ENCODE measurements at places on chromosomes 2 and 18.

GRCh38 chr2:458425-458815 is 170.5 kb upstream of the ALKAL2 start:
- DNase-seq = no peak

DNA sequence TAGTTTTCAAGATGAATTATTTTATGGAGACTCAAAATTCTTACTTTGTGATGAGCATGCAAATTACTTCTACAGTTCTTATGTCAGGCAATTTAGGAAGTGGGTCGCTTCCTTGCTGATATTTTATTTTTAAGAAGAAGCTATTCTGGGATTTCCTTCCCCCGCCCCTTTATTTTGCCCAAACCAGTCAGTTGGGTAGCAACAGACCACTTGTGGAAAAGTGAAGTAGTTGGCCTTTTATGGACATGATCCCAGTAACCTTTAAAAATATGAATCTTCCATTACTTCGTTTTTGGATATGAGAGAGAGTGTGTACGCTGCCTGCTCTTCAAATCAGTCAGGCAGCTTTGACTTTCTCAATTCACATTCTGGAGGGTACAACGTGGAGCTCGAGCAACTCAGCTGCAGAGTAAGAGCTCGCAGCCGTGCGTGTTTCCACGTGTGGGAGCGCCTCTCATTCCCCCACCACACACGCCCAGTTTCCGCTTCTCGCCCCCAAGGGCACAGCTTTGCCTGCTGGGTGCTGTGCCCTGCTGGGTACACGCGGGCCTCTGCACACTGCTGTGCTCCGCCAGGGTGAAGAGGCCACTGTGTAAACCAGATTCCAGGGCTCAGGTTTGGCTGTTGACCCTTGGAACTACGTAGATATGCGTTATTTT is 92.6 kb downstream of the ITGB1BP1 start:
- no peak for DNase-seq

DNA sequence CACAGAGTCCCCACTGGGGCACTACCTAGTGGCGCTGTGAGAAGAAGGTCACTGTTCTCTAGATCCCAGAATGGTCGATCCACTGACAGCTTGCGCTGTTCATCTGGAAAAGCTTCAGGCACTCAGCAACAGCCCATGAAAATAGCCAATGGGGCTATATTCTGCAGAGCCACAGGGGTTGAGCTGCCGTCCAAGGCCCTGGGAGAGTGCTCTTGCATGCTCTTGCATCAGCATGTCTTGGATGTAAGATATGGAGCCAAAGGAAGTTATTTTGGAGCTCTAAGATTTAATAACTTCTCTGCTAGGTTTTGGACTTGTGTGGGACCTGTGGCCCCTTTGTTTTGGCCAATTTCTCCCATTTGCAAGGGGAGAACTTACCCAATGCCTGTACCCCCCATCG is 164.7 kb upstream of the HNMT start:
- DNase-seq = no peak

DNA sequence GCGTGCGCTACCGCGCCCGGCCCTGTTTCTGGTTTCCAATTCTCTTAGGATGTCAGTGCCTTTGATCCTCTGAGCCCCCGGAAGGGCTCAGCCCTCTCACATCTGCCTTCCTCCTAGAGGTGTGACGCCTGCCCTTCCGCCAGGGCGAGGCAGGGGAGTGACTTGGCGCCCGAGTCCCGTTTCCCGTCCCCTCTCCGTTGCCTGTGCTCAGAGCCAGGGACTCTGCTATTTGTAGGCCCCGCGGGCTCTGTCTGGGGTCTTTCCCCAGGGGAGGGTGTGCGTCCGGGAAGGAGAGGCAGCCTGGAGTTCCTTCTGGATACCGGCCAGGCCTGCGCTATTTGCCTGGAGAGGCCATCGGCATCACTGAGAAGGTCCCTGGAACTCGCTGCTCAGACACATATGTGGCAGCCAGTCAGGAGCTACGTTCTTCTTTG is 103.7 kb upstream of the TAF1B start:
- DNase-seq = peak; percentile 64

GRCh38 chr2:221097568-221097915 is 474.6 kb downstream of the EPHA4 start:
- DNase-seq = no peak

DNA sequence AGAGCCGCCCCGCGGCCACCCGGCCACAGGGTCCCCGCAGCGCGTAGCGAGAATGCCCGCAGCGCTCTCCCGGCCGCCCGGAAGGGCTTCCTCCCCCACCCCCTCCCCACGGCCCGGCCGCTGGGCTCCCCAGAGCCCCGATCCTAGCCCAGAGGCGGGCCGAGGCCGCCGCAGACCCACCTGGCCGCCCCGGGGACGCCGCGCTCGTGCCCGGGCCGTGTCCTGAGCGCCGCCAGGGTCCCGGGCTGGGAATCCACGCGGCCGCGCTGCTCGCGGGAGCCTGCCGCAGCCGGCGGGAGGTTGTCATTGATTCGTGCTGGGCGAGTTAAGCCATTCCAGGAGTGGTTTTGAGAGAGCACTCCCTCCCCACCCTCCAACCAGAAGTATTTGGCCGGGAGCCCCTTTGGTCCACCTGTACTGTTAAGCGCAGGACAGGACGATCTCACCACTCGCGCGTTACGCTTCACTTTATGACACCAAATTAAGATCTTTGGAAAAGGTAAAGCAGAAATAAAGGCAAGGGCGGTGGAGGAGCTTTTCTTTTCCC is 206.4 kb upstream of the SMAD2 start:
- DNase-seq = peak; percentile 53

- no peak for DNase-seq
Observed at GRCh38 chr2:97348265-97348664, 235.3 kb downstream of the ANKRD36 start.

- DNase-seq = no peak
Observed at GRCh38 chr2:98301469-98301868, 44.8 kb upstream of the CNGA3 start.

DNA sequence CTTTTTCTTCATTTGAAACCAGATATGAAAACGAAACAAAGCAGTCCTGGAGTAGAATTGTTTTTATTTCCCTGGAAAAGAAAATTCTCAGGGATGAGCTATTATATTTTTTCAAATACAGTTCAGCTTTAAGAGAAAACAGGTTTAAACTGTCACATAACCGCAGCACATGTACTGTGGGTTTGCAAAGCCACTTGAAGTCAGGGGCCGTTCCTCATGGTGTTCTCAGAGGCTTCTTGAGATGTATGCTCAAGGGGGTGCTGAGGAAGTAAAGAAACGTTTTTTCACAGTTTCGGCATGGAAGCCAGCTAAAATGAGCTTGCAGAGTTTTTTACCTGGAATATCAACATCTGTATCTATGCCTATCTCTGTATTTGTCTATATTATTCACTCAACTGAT is 225.3 kb downstream of the MC4R start:
- peak; percentile 49 for DNase-seq

DNA sequence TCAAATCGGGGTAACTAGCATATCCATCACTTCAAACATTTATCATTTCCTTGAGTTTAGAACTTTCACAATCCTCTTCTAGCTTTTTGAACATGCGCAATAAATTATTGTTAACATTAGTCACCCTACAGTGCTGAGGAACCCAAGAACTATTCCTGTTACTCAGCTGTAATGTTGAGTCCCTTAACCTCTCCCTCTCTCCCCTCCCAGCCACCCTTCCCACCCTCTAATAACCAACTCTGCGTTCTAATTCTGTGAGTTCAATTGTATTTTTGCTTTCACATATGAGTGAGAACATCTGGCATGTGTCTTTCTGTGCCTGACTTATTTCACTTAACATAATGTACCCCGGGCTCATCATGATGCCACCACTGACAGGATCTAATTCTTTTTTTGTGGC is 78.6 kb upstream of the RANBP2 start:
- no peak for DNase-seq

- no peak for DNase-seq
Observed at GRCh38 chr2:10720306-10720705, 1.1 kb upstream of the ATP6V1C2 start.

GRCh38 chr2:150274108-150274507 is 213.4 kb downstream of the RND3 start:
- DNase-seq = no peak

DNA sequence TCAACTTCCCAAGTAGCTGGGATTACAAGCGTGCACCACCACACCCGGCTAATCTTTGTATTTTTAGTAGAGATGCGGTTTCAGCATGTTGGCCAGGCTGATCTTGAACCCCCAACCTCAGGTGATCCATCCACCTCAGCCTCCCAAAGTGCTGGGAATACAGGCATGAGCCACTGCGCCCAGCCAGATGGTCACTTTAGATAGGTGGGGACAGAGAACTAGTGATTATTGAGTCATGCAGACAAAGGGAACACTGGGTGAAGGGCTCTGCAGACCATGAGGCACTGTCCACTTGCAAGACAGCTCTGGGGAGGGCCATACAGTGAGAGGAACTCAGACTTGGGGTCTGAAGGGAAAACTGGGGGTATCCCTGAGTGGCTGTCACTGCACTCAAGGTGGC is 58.4 kb upstream of the POMC start:
- no peak for DNase-seq

DNA sequence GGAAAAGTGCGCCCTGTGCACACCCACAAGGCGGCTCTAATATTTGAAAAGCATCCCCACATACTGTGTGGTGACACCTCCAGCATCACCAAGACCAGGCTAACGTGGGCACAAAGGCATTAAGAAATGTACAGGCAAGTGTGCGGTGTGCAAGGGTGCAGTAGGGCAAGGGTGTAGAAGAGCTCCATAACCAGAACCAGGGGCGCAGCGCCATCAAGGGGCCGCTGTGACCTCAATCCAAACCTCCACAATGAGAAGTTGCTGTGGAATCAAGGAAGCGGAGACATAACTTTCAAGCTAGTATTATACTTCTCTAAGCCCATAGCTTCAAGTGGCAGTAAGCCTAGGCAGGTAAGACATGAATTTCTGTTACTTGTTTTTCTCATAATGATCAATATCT is 13.0 kb downstream of the L3MBTL4 start:
- no peak for DNase-seq

GRCh38 chr18:10226971-10227370 is 227.5 kb upstream of the APCDD1 start:
- DNase-seq = no peak

GRCh38 chr2:47774567-47774966 is 8.4 kb upstream of the MSH6 start:
- no peak for DNase-seq

DNA sequence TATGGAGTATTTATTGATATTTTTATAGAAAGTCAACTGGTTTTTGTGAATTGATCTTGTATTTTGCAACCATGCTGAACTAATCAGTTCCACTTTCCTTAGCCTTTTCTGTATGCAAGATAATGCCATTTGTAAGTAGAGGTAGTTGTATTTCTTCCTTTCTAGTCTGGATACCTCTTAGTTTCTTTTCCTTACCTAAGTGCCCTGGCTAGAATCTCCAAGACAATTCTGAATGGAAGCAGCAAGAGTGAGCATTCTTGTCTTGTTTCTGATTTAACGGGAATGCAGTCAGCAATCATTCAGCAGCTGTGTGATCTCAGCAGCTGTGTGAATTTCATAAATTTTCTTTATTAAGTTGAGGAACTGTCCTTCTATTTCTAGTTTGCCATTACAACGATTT is 73.4 kb downstream of the NRXN1 start:
- no peak for DNase-seq

DNA sequence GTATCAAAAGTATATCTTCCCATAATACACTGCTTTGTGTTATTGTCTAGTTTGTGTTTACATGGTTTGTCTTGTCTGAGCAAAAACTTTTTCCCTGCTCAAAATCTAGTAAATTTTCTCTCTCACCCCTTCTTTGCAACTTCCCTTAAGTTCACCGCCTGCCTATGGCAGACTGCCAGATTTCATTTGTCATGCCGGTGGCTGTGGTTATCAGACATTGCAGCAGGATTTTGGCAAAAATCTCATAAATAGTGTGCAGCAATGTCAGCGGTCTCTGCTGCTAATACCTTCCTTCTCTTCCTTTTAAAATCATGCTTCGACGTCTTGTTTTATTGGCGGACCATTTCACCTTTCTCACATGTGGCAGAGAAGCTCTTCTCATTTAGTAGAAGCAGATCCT is 45.6 kb upstream of the TMEM178A start:
- no peak for DNase-seq

DNA sequence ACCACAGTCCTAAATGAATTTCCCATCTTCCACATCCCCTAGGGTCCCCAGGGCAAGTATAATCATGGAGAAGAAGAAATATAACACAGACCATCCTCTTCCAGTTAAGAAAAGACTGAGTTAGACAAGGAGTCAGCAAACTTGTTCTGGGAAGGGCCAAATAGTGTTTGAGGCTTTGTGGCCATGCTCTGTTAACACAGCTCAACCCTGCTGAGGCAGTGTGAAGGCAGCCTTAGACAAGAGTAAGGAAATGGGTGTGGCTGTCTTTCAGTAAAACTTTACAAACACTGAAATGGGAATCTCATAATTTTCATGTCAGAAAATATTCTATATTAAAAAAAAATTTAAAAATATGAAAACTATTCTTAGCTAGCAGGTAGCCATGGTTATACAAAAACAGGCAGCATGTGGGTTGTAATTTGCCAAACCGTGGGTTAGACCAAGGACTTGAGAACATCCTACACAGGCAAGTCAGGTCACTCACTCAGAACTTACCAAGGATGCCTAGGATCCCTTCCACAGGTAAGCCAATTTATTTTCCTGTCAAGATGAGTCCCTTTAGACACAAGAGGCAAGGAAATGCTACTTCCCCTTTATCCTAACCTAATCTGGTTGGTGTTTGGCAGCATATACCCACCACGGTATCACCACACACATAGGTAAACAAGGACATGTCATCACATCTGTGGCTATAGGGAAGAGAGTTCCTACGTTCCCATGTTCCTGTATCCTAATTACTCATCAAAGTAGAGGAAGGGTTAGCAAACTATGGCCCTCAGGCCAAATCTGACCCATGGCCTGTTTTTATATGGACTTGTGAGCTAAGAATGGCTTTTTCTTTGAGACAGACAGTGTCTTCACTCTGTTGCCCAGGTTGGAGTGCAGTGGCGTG is 31.9 kb downstream of the C2orf74 start:
- no peak for DNase-seq

GRCh38 chr2:172409042-172409441 is 18.3 kb upstream of the ITGA6 start:
- DNase-seq = no peak

GRCh38 chr2:186575856-186576255 is 14.0 kb upstream of the ITGAV start:
- no peak for DNase-seq

GRCh38 chr2:199742884-199743283 is 108.1 kb downstream of the FTCDNL1 start:
- no peak for DNase-seq

DNA sequence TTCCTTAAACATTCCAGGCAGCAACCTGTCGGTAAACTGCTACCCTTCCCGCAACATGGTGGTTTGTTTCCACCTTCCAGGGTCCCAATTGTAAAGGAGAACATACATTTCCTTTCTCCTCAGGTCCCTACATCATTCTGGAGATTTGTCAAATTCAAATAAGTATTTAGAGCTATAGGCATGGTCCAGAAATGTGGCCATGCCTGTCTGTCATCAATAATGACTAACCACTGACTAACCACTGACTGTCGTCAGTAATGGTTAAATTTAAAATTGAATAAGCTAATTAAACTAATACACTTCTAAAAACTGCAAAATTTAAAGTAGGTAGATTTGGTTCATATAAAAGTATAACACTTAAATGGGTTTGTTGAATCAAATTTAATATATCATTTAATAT is 984.0 kb upstream of the SLC39A10 start:
- no peak for DNase-seq

- DNase-seq = peak; percentile 85
Observed at GRCh38 chr2:233422050-233422639, 67.9 kb downstream of the DGKD start.

Measured in upper lobe of left lung (tissue), 6 donors.